ENCODE measurements at places on chromosomes 5 and 9.
A peak's percentile ranks its signal among the peaks of the same experiment; 100 is the strongest.

- DNase-seq = no peak
These were observed 62.2 kb downstream of the RANBP17 start for GRCh38 chr5:170923910-170924620.

- DNase-seq = no peak
These were observed 647.7 kb upstream of the WWC1 start for GRCh38 chr5:167643631-167644280.

- DNase-seq = no peak
These were observed 52.1 kb downstream of the SEMA6A start for GRCh38 chr5:116522356-116523136.

- DNase-seq = no peak
These were observed 102.4 kb upstream of the GPR151 start for GRCh38 chr5:146618434-146618833.

DNA sequence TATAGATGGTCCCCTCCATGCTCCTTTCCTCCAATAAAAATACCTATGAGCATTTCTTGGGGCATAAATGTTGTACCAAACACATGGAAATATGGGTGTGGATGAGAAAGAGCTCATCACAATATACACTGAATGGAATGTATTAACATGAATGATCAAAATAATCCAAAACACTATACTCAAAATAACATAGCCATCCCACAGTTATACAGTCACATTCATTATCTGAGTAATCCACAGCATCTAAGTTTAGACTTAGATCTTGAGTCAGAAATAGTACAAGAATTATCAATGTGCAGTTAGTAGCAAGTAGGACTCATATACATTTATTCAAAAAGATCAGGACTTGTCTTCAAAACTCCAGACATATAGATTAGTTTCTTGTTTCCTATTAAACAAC, 175.2 kb upstream of the NREP start:
- DNase-seq = no peak

DNA sequence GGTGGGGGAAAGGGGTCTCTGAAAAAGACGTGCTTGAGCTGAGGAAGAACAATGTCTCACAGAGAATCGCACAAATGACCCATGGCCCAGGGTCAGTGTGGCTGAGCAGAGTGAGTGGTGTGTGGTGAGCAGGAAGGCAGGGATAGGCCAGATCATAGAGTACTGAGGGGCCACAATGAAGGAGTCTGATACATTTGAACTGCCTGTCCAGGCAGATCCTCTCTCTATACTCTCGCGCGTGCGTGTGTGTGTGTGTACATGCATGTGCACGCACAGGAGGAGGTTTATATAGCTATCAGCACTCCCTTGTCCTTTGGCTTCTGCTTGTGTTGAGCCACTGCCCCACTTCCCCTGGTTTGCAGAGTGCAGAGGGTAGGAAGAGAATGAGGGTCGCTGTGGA, 294.0 kb downstream of the ZNF608 start:
- no peak for DNase-seq

- DNase-seq = no peak
These were observed 41.6 kb upstream of the SLC30A5 start for GRCh38 chr5:69052181-69052580.

DNA sequence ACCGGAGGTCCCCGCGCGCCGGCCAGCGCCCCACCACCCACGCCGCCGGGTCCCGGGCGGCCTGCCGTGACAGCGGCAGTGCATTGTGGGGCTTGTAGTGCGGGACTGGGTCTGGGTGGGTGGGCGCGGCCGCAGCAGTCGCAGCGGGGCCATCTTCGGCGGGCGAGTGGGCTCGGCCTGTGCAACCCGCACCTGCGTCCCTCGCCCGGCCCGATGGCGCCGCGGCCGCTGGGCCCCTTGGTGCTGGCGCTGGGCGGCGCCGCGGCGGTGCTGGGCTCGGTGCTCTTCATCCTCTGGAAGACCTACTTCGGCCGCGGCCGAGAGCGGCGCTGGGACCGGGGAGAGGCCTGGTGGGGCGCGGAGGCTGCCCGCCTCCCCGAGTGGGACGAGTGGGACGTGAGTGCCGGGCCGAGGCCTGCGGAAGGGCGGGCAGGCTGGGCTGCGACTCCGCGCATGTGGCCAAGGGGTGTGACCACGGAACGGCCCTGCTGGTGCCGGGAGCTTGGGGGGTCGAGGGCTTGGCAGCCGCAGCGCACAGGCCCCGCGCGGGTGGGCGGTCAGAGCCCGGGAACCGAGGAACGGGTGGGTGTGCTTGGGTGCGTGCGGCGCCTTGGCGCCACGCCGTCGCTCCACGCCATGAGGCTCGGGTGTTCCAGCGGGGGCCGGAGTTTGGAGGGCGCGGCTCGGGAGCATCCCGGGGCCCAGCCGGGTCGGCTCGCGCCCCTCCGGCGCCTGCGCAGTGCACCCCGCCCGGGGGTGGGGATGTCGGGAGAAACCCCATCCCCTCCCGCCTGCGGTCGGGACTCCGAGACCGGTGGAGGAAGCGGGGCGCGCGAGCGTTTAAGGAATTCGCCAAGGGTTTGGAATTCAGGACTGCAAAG, at the start of gene ARL10:
ARL10 (plus strand) TSS at position 137 of the 881 bp plus-strand sequence; CDS start at position 214, 77 bp downstream.
- DNase-seq = peak; percentile 82

Measured in HTR-8/SVneo (cell line).